ENCODE measurements at places on chromosomes 12 and 14.

- no peak for DNase-seq
Observed at GRCh38 chr12:11884706-11885105, 186.0 kb upstream of the BCL2L14 start.

DNA sequence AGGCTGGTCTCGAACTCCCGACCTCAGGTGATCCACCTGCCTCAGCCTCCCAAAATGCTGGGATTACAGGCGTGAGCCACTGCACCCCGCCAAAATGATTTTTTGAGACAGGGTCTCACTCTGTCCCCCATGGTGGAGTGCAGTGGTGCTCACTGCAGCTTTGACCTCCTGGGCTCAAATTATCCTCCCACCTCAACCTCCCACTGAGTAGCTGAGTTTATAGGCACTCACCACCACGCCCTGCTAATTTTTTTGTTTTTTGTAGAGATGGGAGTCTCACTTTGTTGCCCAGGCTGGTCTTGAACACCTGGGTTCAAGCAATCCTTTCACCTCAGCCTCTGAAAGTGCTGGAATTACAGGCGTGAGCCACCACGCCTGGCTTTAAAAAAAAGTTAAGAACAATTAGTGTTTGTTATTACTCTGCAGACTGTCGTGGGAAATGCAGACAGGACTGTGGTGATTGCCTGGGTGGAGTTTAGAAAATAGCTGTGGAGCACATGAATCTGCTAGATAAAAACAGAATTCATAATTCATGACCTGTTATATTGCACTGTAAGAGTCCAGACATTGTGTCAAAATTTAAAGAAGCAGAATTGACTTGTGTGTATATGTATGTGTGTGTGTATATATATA, 9.2 kb upstream of the COX6A1 start:
- no peak for DNase-seq

DNA sequence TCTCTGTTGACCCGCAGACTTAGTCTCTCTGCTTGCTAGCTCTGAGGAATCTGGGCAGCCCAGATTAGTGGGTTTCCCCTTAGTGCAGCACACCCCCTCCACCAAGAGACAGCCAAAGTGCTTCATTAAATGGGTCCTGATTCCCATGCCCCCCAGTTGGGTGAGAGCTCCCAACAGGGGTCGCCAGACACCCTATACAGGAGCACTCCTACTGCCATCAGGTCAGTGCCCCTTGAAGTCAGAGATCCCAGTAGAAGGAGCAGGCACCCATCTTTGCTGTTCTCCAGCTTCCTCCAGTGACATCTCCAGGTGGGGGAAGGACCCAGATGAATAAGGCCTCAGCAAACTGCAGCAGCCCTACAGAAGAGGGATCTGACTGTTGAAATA, 36.7 kb upstream of the C14orf132 start:
- DNase-seq = no peak

GRCh38 chr12:103964805-103965204, 867 bp upstream of the TDG start:
- no peak for DNase-seq

DNA sequence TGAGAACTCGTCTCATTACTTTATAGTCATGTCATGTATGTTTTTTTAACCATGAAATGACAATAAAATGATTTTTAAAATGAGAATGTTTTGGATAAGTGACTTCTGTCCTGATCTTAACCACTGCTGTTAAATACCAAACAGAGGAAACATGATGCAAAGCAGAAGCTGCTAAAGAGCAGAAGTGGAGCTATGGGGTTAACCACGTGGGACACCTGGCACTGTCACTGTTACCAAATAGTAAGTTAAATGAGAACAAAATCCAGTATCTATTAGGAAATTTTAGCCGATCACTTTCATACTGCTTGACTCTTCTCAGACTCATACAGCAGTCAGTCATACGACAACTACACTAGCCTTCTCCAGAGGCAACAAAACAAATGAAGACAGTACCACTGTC, 82.4 kb downstream of the SCAF11 start:
- no peak for DNase-seq

- DNase-seq = no peak
Observed at GRCh38 chr14:68109132-68109900, 289.7 kb downstream of the RAD51B start.

All from hematopoietic multipotent progenitor cell treated with erythropoietin and hydrocortisone succinate and interleukin-3 and kit ligand, for 15 days (in vitro differentiated cells).